Activated CD4-positive, alpha-beta T cell treated with anti-CD3 and anti-CD28 coated beads for 4 hours (primary cell): ENCODE measurements at places on chromosomes 7 and 10.

DNA sequence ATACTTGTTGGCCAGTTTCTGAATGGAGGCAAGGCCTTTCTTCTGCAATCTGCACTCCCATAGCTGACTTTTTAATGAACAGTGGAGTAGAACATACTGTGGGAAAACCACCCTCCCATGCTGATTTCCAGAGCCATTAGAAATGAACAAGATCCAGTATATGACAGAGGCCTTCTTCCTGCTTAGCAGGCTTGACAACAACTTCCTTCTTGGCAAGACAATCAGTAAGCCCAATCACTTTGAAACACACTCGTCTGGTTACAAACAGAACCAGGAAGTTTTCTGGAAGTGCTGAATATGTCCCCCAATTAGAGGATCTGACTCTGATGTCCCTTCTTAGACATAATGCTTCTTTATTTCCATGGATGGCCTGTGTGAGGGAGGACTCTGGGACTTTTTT lies 103.4 kb downstream of the SAMD9 start:
- DNase-seq = no peak

GRCh38 chr10:84548869-84549268 lies 220.5 kb downstream of the CCSER2 start:
- no peak for DNase-seq

DNA sequence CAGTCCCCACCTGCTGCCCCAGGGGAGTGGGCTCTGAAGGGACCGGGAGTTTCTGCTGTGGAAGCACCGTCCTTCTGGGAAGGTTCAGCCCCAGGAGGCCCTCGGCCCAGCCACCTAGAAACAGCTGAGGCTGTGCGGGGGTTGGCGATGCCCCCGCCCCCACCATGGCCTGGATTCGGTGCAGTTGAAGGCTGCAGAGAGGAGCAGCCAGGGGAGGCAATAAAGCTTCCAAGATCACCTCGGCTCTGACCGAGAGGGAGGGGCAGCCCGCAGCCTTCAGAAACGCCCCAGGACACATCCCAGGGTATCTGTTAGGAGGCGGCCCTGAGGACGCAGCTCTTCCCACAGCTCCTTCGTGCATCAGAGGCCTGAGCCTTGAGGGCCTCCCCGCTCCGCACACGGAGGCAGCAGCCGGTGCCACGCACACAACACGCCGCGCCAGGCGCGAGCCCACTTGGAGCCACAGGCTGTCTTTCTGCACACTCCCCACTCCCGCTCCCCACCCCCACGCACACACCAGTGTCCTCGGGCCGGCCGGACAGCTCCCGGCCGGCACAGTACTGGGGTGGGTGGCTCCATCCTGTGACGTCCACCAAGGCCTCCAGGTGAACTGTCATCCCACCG lies 1.6 kb downstream of the KNDC1 start:
- no peak for DNase-seq

- no peak for DNase-seq
These were observed 189.5 kb downstream of the ZNF438 start for GRCh38 chr10:30842185-30842584.

- no peak for DNase-seq
These were observed 27.3 kb downstream of the GALNT11 start for GRCh38 chr7:152052771-152053170.

DNA sequence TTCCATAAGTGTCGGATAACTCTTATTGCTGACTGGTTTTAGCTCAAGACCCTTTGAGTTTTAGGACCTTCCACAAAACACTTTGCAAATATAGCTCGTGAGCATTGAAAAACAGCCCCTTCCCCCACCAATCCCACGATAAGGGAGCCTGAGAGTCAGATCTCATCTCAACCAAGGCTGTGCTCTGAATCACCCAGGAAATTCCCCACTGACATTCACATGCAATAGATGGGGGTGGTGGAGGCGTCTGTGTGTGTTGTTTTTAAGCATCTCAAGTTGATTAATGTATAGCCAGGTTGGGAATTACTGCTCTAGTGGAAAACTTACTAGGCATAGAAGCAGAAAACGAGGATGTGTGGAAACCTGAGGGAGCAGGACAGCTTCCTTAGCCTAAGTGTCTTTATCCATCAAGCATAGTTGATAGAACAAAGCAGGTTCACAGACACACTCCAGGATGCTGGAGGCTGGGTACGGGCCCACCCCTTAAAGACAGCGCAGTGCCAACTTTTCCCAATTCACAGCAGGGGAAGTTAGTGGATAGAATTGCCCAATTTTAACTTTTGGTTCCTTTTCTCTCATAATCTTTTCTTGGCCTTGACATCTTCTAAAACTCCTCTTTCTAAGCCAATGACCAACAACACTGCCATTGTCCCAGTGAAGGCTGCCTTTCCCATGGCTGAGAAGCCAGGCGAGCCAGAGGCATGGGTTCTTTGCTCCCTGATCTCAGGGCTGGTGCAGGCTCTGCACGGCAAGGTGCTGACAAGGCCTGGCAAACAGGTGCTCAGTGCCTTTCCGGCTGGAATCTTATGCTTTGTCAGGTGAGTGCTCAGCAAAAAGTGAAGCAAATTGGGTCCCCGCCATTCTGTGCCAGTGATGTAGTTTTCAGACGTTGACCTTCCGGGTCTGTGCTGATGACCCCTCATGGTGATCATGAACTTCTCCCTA lies 98.5 kb upstream of the INSIG1 start:
- DNase-seq = peak; percentile 37

- DNase-seq = no peak
These were observed 39.0 kb downstream of the PARP12 start for GRCh38 chr7:140023728-140024127.

GRCh38 chr10:122019414-122019975 lies 30.5 kb downstream of the TACC2 start:
- no peak for DNase-seq

DNA sequence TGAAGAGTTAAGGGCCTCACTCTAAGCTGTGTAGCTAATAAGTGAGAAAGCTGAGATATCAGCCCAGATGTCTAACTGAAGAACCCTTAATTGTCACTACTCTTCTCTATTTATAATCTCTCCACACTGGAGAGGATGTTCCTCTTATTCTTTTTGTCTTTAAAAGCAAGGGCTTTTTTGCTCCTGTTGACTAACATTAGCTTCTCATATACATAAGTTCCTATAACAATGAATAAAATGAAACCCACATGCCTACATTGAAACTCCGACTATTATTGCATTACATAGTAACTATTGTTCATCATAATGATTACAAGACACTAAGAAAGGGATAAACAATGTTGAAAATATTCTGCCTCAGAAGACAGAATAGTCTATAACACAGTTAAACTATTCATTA lies 67.1 kb downstream of the GNAT3 start:
- no peak for DNase-seq

DNA sequence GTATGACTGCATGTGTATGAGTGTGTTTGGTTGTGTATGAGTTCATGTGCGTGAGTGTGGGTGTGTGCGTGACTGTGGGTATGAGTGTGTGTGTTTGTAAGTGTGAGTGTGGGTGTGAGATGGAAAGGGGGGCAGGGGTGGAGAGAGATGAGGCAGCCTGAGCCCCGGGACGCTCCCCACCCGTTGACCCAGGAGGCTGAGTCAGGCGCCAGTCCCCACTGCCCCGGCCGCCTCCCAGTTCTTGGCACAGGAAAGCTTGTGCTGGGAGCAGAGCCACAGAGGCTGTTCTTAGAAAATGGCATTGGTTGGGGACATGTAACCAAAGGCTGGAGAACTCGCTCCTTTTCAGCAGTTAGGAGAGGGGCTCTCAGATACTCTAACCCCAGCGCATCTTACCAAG lies 27.8 kb upstream of the NUB1 start:
- DNase-seq = no peak

GRCh38 chr7:47941136-47941844 lies 7.0 kb downstream of the PKD1L1 start:
- no peak for DNase-seq

- DNase-seq = no peak
These were observed 30.2 kb upstream of the SH3PXD2A start for GRCh38 chr10:103885617-103886016.

- DNase-seq = no peak
These were observed 116.2 kb downstream of the AVL9 start for GRCh38 chr7:32611201-32612099.

DNA sequence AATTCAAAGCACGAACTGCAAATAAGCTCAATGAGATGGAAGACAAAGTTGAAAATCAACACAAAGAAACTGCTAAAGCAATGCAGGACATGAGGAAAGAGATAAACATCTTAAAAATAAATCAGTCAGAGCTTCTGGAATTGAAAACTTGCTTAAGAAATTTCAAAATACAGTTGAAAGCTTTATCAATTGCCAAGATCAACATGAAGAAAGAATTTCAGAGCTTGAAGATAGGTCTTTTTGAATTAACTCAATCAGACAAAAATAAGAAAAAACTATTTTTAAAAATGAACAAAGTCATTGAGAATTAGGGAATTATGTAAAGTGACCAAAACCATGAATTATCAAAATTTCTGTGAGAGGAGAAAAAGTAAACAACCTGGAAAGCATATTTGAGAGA lies 218.1 kb downstream of the CTNNA3 start:
- no peak for DNase-seq

DNA sequence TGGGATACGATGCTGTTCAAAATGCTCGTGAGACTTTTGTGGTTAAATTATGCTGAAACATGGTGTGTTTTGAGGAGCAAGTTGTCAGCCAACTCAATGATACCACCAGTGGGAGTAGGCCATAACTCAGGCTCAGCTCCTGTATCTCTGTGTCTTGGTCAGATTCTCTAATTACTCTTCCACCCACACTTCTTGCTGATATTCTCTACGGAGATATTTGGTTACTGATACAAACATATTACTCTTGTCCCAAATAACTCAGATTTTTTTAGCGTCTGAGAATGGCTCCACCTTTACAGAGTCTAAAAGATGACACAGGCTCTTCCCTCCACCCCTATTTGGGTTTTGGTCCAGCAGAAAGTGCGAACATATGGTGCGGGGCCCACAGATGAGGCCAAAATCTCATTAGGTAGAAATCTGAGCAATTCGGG lies 168.9 kb downstream of the PKD1L1 start:
- DNase-seq = no peak

- no peak for DNase-seq
These were observed 65.9 kb upstream of the RAB11FIP2 start for GRCh38 chr10:118112543-118113125.

- no peak for DNase-seq
These were observed 20.7 kb upstream of the SRGN start for GRCh38 chr10:69067189-69067588.

DNA sequence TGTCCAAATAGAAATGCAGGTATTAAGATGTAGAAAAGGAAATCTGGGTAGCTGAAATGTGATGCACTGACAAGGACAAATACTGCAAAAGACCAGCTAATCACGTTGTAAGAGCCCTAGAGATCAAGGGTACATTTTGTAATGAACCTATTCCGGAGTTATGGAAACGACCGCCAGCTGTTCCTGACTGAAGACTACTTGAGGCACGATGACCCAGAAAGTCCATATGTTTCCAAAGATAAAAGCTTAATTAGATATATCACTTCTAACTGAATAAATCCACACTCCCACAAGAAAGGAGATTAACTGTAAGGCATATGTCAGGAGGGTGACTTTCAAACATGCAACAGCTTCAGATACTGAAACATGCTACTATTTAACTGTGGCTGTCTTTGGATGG lies 253.5 kb downstream of the NSUN6 start:
- DNase-seq = no peak

- DNase-seq = no peak
These were observed 63.4 kb upstream of the ANK3 start for GRCh38 chr10:60453036-60453435.

- no peak for DNase-seq
These were observed 86.1 kb downstream of the EGFR start for GRCh38 chr7:55104712-55105433.

GRCh38 chr7:37833107-37833817 lies 15.1 kb upstream of the NME8 start:
- peak; percentile 38 for DNase-seq

- DNase-seq = no peak
These were observed 105.4 kb downstream of the ITIH5 start for GRCh38 chr10:7561216-7561893.

- DNase-seq = no peak
These were observed 87.6 kb downstream of the AKAP9 start for GRCh38 chr7:92028226-92028625.

GRCh38 chr7:92785923-92786322 lies 50.5 kb downstream of the CDK6 start:
- DNase-seq = no peak

DNA sequence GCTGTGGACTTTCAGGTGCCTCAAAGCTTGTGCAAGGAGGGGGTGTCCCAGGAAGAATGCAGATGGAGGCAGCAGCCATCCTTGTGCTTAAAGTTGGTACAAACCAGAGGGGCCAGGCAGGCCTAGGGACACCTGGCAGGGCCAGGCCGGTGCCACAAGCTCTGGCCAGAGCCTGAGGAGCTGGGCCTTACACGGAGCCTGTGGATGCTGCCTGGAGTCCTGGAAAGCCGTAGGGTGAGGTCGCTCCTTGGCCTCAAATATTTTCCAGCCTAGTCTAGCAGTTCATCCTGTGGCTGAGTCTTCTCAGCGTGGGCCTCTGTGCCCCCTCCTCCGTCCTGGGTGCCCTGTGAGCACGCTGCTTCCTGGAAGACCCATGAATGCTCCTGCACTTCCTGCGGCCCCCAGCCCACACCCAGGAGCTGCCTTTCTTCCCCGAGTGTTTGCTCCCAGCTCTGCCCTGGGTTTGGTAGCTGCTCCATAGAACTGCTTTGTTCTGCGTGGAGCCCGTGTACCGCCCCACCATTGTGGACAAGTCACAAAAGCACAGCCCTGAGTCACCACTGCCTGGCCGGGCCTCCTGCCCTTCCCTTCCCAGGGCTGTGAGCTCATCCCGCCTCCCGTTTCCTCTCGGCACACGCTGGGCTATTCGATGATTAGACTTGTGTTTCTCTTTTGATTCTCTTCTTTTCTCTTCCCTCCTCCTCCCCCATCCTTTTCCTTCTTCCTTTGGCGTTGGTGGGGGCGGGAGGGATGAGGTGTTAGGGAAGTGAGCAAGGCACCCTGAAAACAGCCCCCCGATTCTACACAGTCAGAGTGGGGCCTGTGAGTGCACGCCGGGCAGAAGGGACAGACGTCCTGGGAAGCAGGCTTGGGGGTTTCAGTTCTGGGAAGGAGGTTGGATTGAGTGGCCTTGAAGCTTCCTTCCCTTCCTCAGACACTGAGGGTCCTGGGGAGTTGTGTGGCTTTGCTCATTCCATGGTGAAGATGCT lies 73.2 kb upstream of the SHH start:
- DNase-seq = no peak
